ENCODE measurements at places on chromosomes 13 and 19.

DNA sequence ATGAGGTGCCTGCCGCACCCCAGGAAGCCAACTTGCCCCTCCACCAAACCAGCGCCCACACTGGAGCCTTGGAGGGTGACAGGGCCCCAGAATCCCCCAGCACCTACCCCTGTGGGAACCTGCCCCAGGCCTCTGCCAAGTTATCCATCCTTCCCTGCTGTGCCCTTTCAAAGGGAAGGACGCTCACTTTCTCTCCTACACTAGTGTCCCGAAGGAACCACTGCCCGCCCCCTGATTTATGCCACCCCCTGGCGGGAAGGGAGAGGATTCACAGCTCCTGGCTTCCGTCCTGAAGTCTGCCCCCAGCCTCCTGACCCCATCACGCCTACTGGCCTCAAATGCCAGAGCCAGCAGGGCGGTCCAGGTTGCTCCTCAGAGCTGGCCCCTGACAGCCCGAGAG, 1.4 kb downstream of the EVI5L start:
- DNase-seq = peak; percentile 29

DNA sequence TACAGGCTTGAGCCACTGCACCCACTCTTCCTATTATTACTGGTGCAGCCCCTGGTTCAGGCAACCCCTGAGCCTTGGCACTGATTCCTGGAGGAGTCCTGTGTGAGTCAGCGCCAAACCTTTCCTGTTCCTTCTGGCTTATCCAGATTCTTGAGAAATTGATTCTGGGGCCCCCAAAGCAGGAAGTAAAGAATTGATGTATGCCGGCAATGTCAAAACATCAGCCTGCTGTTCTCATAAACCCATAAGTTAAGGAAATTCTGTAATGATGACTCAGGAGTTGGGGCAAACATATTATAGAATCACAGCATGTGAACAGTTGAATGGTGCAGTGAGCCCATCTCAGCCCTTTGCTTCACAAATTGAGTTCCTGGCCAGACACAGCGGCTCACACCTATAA, 1.4 kb upstream of the OR7G3 start:
- no peak for DNase-seq

DNA sequence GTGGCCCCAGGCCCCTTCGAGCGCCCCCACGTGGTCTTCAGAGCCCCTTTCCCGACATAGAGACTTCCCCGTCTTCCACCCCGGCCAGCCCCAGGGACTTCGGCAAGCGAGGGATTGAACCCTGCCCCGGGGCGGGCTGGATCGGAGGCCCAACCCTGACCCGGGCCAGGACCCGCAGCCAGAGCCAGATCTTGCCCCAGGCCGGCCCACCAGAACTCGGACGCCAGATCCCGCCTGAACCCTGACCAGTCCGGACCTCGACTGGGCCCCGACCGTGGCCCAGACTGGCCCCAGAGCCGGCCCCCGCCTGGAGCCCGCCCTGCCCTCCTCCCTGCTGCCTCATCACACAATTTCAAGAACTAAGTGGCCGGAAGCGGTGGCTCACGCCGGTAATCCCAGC, 253 bp upstream of the TPTE2 start:
- DNase-seq = no peak

DNA sequence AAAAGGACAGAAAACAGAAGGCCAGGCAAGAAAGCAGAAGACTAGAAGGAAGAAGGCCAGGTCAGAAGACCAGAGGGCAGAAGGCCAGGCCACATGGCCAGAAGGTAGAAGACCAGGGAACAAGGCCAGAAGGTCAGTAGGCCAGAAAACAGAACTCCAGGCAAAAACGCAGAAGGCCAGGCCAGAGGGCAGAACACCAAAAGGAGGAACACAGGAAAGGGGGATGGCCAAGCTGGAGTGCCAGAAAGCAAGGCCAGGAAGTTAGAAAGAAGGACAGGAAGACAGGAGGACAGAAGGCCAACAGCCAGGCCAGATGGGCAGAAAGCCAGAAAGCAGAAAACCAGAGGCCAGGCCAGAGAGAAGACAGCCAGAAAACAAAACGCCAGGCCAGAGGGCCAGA, 185.4 kb downstream of the TUBA3C start:
- no peak for DNase-seq
